ENCODE measurements at places on chromosomes 16 and 17.

- no peak for DNase-seq
These were observed 659.4 kb upstream of the EEF2KMT start for GRCh38 chr16:5756969-5757368.

DNA sequence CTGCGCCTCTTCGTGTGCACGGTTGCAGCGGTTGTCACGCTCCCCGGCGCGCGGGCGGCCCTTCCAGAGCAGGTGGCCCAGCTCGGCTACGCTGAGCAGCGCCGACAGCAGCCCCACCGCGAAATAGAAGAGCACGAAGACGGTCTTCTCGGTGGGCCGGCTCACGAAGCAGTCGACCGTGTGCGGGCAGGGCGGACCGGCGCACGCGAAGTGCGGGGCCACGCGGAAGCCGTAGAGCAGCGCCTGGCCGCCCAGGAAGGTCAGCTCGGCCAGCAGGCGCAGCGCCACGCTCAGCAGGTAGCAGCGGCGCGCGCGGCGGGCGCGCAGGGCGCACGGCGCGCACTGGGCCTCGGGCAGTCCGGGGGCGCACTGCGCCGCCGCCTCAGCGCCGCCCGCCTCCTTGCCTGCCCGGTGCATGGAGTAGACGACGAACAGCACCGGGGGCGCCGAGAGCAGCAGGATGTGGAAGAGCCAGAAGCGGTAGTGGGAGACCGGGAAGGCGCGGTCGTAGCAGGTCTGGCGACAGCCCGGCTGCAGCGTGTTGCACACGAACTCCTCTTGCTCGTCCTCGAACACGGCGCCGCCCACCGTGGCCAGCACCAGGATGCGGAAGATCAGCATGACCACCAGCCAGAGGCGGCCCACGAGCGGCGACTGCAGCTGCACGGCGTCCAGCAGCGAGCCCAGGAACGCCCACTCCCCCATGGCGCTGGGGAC lies 1.3 kb downstream of the GJD3 start:
- peak; percentile 54 for DNase-seq

DNA sequence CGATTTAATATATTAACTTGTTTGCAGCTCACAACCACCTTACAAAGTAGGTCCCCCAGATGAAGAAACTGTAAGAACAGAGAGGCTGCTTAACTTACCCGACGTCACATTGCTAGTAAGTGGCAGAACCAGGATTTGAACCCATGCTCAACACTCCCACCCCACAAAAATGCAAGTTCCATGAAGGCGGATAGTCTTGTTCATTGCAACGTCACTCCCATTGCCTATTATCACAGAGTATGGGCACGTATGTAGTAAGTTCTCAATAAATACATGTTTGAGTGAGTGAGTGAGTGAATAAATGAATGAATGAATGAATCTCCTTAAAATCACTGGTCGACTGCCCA lies 1.1 kb downstream of the USP31 start:
- DNase-seq = no peak

- no peak for DNase-seq
These were observed 21.7 kb upstream of the USP36 start for GRCh38 chr17:78862073-78863023.

DNA sequence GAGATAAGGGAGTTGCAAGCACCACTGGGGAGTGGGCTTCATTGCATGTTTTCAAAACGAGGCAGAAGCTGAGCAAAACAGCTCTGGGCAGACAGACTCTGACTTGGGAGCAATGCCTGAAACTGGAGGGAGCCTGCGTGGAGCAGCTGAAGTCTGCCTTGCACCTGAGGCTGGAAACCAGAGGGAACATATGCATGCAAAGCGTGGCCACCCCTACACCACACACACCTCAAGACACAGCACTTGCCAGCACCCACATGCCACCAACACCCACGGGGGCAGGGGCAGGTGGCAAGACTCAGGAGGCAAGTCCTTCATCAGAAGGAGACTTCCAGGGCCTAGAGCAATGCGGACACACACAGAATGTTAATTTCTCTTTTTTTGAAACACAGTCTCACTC lies 45.8 kb downstream of the COTL1 start:
- no peak for DNase-seq

GRCh38 chr17:9750524-9750923 lies 40.9 kb downstream of the DHRS7C start:
- DNase-seq = no peak

GRCh38 chr17:10081571-10082169 lies 116.7 kb downstream of the GAS7 start:
- DNase-seq = no peak

- no peak for DNase-seq
These were observed 266.7 kb downstream of the SHISA9 start for GRCh38 chr16:13168091-13168572.

GRCh38 chr16:2799859-2800226 lies 1.6 kb downstream of the PRSS41 start:
- DNase-seq = no peak

- no peak for DNase-seq
These were observed 4.8 kb upstream of the SREBF1 start for GRCh38 chr17:17841601-17842025.

- no peak for DNase-seq
These were observed 32.5 kb upstream of the CRISPLD2 start for GRCh38 chr16:84787263-84787622.

GRCh38 chr17:80029258-80029974 lies 6.3 kb downstream of the TBC1D16 start:
- no peak for DNase-seq

- DNase-seq = no peak
These were observed 107.2 kb downstream of the USP32 start for GRCh38 chr17:60284709-60285108.

DNA sequence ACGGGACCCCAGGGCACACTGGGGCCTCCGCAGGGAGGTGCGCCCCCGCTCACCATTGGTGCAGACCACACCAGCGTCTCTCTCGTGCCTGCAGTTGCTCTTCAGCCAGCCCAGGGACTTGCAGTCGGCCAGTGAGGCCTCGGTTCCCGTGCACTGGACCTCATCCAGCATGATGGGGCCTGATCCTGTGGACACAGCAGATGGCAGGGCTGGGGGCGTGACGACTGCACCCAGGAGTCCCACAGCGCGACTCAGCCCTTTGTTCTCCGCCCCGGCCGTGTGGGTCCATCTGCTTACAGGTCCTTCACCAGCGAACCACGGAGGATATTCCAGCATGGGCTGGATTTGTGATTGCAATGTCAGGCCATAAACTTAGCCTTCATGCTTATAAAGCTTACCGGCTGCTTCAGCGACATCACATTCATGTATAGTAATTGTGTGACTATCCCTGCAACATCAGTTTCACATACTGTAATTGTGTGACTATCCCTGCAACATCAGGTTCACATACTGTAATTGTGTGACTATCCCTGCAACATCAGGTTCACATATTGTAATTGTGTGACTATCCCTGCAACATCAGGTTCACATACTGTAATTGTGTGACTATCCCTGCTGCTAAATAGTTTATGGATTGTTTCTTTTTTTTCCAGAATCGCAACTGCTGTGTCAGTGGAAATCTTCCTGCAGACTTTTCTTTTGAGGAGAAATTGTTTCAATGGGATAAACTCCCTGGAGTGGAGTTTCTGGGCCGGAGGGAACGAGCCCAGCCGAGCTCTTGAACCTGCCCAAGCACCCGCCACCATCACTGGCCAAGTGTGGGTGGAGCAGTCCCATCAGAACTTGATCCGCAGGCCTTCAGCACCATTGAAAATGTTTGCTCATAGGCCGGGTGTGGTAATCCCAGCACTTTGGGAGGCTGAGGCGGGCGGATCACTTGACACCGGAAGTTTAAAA lies 4.8 kb downstream of the LGALS3BP start:
- DNase-seq = no peak

- DNase-seq = no peak
These were observed 6.0 kb downstream of the ERBB2 start for GRCh38 chr17:39705786-39706348.

DNA sequence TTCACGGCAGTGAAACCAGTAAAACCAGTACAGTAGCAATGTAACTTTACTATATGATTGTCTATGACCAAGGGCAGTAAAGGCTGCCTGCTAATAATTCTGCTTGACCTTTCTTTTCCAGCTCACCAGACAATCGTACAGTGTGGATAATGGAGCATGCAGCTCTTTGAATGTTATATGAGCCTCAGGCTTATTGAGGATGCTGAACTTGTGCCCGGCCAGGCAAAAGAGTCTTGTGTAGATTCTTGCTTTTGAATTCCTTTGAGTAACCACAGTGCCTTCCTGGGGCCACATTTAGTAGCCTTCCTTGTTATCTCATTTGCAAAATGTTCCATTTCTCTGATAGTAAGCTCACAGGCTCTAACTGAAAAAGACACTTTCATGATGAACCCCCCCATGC lies 131.8 kb downstream of the CDH11 start:
- DNase-seq = no peak

DNA sequence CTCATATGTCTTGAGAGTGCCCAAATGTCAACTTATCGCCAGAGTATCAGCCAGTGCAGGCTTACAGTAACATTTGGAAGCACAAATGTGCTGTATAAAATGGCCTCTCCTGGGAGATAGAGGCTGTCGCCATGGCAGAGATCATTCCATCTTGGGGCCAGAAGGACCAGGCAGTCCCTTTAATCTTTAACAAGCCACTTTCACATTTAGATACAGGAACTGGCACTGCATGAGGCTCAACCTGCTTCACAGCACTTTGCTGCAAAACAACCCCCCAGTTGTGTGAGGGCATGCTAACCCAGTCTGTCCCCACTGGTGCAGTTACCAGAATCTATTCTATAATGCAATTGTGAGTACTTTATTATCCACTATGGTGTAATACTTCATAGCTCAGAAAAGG lies 4.7 kb upstream of the RFFL start:
- no peak for DNase-seq

DNA sequence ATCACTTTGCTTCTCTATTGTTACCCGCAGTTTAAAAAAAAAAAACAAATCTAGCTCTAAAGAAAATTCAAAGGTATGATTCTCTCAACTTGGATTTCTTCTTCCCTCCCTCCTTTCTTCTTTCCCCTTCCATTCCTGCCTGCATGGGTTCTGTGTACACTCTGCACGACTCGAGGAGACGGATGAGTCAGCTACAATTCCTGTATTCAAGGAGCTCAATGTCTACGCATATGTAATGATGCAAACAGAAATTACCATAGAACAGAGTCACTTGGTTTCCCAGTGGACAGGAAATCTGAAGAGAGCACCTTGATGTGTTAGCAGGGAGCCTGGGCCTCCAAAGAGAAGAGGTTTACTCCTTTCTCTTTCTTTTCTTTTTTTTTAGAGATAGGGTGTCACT lies 92.3 kb downstream of the VPS53 start:
- no peak for DNase-seq

DNA sequence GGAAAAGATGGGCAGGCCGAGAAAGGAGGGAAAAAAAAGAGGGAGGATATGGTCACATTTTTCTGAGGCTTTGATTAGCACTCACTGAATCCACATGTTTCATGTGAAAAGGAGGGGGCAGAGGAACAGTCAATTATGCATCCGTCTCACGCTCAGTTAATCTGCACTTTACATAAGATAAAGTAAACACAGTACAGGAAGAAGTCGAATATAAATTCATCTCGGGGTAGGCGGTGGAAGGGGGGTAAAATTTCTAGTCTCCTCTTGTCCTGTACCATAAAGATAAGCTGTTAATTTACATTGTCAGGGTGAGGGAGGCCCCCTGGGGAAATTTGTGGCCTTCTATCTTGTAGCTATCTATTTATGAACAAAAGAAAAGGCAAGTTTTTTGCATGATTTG lies 73.1 kb upstream of the CES5A start:
- DNase-seq = no peak

DNA sequence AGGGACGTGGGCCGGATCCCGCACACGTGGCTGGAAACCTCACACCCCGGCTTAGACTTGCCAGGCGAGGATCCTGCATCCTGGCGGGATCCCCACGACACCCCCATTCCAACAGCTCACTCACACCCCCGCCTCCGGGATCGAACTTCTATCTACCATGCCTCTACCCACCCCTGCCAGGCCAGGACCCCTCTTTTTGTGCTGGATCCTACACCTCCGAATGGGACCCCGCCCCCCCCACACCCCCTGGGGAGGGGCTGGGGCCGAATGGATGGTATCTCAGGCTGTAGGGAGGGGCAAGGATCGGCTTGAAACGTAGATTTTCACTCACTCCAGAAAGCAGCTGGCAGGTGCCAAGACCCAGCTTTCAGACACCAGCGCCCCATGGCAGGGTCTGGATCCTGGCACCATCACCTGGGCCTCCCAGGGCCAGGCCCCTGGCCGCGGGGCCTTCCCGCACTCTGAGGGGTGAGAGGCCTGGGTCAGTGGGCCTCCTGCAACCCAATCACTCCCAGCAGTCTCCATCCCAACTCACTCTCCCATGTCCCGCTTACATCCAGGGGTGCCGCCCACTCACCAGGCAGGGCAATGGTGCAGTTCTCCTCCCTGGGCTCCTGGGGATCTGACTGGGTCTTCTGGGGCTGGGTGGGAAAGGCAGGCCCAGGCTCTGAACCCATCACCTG lies 6.7 kb downstream of the PRSS36 start:
- no peak for DNase-seq

GRCh38 chr16:24717411-24717810 lies 12.0 kb upstream of the TNRC6A start:
- no peak for DNase-seq

DNA sequence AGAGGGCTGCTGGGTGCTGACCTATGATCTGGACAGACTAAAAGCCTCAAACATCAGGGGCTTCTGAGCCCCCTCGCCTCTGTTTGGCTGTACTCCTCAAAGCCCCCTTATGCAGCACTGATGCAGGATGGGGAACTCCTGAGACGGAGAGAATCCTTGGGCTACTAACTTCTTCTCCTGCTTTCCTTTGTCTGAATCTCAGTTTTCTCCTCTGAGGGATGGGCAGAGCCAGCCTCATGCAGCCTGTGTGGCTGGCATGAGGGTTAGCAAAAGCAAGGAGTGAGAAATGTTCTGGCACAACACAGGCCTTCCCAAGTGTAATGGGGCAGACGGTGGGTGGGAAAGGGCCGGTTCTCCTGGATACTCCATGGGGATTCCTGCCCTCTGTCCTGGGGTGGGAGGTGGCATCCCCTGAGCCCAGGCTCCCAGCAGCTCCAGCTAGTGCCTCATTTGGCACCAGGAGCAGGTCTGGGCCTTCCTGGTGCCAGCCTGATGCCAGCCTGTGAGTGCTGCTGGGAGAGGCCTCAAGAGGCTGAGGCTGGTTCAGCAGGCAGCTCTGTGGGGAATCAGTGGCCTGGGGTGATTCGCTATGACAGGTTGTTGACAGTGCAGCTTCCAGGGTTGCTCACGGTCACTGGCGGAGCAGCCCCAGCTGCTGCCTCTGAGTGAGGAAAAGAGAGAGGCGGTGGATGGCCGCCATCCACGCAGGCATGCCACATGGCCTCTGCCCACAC lies 4.0 kb upstream of the BRD7 start:
- no peak for DNase-seq

- DNase-seq = no peak
These were observed 9.6 kb upstream of the AKAP10 start for GRCh38 chr17:19986941-19987861.

GRCh38 chr17:50210240-50211225 lies 9.1 kb upstream of the COL1A1 start:
- no peak for DNase-seq

- no peak for DNase-seq
These were observed 218.8 kb downstream of the KATNIP start for GRCh38 chr16:27768651-27769272.

- DNase-seq = no peak
These were observed 818 bp upstream of the BCAS3 start for GRCh38 chr17:60676758-60677307.

- no peak for DNase-seq
These were observed 28.6 kb downstream of the WSCD1 start for GRCh38 chr17:6098823-6099180.

Data from GM12892 (cell line).